ENCODE measurements at places on chromosomes 4 and X. TPM values are rescaled to one million over a fixed set of nuclear protein-coding genes. Genes with fewer than 3 reads are reported as not detected.

The ANAPC4 gene
- 43.2 TPM for total RNA-seq

The PCDH7 gene
- total RNA-seq = not detected

The SPANXA2 gene
- total RNA-seq = not detected

The TREX2 gene
- total RNA-seq = 2.7 TPM

The GSX2 gene
- not detected for total RNA-seq

The RGS12 gene
- total RNA-seq = 16.9 TPM

The TBC1D25 gene
- total RNA-seq = 20.5 TPM

The SLC10A4 gene
- not detected for total RNA-seq

The NMU gene
- 0.82 TPM for total RNA-seq

The FMR1 gene
- total RNA-seq = 38.6 TPM

DNA sequence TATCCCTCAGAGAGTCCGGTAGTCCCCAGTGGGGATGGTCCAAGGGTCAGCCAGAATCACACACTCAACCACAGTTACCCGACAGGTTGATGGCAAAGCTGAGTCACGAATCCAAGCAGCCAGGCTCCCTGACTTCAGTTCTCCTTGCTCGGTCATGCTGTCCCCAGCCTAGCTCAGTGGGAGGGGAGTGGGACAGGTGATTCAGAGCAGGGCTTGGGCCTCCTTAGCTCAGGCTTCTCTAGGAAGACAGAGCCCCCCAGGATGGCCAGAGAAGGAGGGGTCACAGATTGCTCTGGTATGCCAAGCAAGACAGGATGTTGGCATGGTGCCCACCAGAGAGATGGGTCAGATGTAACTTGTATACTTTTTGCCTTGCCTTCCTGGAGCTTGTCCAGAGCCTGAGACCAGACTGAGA, 66.5 kb downstream of the EFNB1 start:
- no peak for DNase-seq

GRCh38 chr4:147025042-147025441, 79.4 kb upstream of the TTC29 start:
- DNase-seq = no peak

GRCh38 chr4:122221322-122221721, 69.2 kb downstream of the BLTP1 start:
- no peak for DNase-seq

DNA sequence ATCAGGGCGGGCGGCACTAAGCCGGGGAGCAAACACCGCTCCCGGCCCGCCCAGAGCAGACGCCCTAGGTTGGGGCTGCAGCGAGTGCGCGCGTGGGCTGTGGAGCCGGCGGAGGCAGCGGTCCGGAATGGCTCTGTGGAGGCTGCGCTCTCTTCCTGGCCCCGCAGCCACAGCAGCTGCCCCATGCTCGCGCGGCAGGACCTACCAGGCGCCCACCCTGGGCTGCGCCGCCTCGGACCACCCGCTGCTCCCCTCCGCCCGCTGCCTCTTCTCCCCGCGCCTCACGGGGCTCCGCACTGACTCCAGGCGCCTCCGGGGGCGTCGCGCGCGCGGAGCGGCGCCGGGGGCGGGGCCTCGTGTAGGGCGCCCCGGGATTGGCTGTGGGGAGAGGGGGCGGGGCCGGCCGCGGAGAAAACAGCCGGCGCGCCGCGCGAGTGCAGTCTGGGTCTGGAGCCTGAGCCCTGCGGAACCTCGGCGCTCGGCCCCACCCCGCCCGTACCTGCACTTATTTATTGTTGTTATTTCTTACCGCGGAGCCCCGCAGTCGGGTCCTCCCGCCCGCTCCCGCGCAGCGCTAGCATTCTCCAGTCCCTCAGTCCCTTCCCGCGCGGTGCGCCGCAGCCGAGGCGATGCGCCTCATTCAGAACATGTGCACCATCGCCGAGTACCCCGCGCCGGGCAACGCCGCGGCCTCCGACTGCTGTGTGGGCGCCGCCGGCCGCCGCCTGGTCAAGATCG, at the start of gene RASL11B:
TSS of gene RASL11B (plus strand) at position 439 of the 738 bp plus-strand sequence. CDS start at position 630, 191 bp downstream.
- peak; percentile 90 for DNase-seq

- DNase-seq = peak; percentile 4
These were observed 36.4 kb downstream of the TMEM154 start for GRCh38 chr4:152643153-152644035.

GRCh38 chr4:27308379-27308778, 447.7 kb downstream of the STIM2 start:
- no peak for DNase-seq

DNA sequence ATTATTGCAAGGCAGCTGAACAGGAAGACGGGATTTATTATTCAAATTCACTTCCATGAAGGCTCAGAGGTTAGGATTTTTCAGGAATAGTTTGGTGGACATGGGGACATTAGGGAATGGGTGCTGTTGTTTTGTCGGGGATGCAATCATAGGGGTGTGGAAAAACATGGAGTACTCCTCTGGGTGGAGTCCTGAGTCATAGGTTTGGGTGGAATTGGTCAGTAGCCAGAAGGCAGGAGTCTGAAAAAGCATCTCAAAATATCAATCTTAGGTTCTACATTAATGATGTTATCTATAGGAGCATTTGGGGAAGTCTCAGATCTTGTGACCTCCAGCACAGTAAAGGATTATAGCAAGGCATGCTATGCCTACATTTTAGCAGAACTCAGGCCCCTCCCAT, 14.5 kb upstream of the ETNPPL start:
- no peak for DNase-seq

DNA sequence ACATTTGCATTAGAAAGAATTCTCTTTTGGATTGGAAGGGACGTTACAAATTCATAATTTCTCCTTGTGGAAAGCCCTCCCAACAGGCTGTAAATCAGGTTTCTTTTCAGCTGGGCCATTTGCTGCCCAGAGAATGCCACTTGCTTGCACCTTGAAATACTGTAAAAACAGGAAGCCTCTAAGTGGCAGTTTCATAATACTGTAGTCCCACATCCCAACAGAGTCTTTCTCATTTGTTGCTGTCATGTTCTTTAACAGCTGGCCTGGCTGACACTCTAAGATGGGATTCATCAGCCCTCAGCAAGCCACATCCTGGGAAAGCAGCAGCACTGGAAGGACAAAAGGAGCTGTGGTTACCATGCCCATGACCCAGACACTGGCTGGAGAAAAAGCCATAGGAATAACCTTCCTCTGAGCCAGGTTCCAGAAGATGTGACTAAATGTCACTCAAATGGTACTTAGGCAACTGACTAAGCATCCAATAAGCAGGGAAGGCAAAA, 221.9 kb upstream of the MBNL3 start:
- no peak for DNase-seq

DNA sequence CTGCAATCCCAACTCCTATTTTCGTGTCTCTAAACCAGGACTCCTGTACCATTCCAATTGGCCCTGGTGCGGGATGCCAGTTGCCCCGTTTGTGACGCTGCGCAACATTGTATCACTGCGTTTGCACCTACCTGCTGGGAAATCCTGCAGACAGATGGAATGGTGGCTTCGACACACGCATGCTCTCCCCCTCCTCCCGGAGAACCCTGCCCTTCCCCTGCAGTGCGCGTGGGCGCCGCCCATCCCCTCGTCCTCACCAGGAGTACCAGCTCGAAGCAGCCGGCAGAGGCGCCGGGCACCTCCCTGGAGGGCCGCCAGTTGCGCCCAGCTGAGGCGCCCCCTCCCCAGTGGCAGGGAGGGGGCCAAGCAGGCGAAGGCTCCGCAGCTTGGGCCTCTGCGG, 1.4 kb downstream of the DGKK start:
- no peak for DNase-seq

DNA sequence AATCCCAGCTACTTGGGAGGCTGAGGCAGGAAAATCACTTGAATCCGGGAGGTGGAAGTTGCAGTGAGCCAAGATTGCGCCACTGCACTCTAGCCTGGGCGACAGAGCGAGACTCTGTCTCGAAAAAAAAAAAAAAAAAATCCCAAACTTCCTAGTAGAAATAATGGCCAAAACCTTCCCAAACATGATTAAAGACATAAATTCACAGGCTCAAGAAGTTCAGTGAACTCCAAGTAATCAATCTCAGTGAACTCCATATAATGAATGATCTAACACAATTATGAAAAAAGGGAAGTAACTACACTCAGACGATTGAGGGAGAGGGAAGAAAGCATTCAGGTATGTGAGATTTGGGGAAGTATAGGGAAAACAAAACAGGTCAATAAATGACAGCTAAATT, 6.5 kb downstream of the FUNDC1 start:
- DNase-seq = no peak

- DNase-seq = no peak
These were observed 48.2 kb downstream of the EVC2 start for GRCh38 chr4:5660185-5660584.

DNA sequence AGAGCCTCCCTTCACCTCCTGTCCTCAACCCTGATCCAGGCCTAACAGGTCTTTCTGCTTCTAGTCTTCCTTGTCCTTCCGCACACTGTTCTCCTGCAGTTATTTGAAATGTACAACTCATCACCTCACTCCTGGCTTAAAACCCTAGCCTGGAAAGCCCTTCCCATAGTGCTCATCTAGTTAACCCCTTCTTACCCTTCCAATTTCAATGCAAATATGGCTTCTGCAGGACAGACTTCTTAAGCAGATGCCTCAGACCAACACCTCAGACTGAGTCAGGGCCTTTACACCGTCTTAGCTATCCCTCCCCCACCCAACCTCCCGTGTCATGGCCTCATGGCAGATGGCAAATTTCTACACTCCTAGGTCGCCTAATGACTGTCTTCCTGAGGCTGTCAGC, 130.4 kb downstream of the BCOR start:
- DNase-seq = peak; percentile 20

- DNase-seq = no peak
These were observed 181.4 kb downstream of the AMELX start for GRCh38 chrX:11474576-11474975.

DNA sequence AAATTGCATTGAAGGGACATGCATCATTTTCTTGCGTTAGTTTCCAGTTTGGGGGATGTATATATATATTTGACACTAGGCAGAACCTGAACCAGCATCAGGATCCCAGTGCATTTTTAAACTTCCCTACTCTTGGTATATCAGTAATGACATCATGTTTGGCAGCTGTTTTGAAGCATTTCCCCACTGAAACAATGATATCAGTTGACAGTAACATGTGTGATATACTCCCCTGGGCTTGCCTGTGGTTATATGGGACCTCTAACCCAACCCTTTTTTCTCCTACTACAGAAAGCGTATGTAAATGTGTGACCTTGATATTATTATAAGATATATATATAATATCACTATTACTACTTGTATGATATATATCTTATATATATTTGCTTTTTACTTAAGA, 225.9 kb upstream of the CASK start:
- no peak for DNase-seq

GRCh38 chr4:127586922-127587571, 45.7 kb upstream of the INTU start:
- DNase-seq = no peak

GRCh38 chr4:7186516-7187167, 5.7 kb upstream of the SORCS2 start:
- DNase-seq = no peak

- no peak for DNase-seq
These were observed 363.3 kb upstream of the MAGEB2 start for GRCh38 chrX:29851857-29852605.

DNA sequence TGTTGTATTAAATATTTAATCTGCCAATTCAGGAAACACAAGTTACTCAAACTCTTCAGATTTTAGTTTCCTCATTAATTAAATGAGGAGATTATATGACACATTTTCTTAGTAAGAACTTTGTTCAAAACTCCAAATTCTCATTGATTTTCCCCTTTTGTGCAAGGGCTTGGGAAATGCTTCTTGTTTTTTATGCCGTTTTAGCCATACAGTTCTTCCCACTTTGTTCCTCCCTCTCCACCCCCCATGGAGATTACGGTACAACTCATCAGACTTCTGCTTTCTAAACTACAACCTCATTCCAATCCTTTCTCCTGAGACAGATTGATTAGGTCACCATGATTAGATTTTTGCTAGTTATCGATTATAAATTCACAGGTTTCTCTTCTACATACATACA, 10.9 kb upstream of the BBS7 start:
- DNase-seq = no peak

DNA sequence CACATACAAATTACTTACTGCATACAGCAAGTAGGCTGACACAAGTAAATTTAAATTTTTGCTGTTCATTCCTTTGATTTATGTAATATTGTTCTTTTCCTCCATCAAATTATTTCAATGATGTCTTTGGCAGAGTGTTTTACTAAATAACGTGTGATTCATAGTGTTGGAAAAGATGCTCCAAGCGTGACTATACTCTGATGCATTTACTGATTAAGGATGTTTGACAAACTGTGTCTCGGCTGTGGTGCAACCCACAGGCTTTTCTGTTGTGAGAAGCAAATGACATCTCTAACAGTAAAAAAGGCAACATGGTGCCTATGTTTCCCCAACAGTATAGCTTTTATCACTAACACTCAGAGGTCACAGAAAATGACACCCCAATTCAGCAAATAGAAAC, 540.9 kb downstream of the PPP4R3C start:
- no peak for DNase-seq

GRCh38 chr4:184310171-184310567, 92.5 kb upstream of the ENPP6 start:
- DNase-seq = peak; percentile 44

- no peak for DNase-seq
These were observed 3.8 kb downstream of the ASMT start for GRCh38 chrX:1618689-1619088.

DNA sequence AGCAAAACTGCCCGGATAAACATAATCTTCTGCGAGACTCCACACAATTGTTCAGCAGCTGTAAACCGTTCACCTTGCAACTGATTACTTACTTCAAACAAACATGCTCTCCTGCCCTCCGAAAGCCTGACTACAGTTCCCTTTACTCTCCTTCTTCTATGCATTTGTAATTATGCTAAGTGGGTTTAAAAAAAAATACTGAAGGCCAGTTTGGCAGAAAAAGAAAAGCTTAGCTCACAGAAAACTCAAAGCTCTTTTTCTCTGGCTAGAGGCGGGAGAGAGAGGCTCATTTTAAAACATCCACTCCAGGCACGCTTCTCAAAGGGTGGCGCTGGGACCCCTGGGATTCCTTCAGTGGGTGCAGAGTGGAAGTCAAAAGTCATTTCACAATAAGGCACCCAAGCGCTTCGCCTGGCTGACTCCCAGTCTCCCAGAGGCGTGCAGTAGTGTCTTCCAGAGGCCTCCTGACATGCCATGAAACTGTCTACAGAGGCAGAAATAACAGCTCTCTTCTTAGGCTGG, 1.9 kb downstream of the DHRSX start:
- DNase-seq = no peak

DNA sequence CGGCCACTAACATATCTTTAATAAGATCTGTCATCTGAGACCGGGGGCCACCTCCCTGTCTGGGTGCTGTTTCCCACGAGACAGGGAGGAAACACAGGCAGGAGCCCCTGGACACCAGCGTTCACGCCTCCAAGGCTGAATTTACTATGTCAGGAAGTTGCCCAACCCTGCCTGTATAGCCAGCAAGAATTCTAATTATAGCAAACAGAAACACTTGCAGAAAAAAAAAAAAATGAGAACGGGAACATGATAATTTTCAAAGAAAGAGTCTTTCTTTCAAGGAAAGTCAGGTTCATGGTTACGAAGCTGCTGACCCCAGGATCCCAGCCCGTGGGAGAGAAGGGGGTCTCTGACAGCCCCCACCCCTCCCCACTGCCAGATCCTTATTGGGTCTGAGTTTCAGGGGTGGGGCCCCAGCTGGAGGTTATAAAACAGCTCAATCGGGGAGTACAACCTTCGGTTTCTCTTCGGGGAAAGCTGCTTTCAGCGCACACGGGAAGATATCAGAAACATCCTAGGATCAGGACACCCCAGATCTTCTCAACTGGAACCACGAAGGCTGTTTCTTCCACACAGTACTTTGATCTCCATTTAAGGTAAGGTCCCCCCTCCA, at the start of gene IL3RA:
TSS of gene IL3RA (plus strand) at position 455 of the 613 bp plus-strand sequence. CDS start 4,981 bp downstream, outside the sequence.
- no peak for DNase-seq

GRCh38 chr4:21815651-21816377, 132.8 kb downstream of the KCNIP4 start:
- no peak for DNase-seq

- DNase-seq = no peak
These were observed 67.8 kb upstream of the ATP6AP2 start for GRCh38 chrX:40513012-40513411.

Measured in activated T-cell treated with anti-CD3 and anti-CD28 coated beads, Interleukin-2, amount 50 U/mL, for 72 hours (primary cell).